ENCODE measurements at places on chromosomes 5 and 9.

GRCh38 chr9:35258660-35259474, 97.1 kb downstream of the UNC13B start:
- DNase-seq = peak; percentile 77

DNA sequence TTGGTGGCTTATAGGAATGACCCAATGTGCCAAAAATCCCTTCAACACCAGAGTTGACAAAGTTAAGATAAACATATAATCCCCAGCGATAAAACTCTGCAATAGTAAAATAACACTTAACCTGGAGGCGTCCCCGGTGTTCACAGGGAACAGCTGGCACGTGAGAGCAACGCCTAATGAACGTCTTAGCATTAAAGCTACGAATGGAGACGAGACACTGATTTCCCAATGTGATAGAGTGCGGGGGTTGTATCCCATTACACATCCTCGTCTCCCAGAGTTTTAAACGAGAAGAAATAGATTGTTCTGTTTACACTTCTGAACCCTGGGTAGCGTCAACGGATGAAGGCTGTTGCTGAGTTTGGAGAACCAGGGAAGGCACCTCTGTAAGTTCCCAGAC, 57.6 kb downstream of the PTCH1 start:
- DNase-seq = no peak

- DNase-seq = peak; percentile 78
Measured at GRCh38 chr5:124736082-124736804, 10.2 kb downstream of the ZNF608 start.

DNA sequence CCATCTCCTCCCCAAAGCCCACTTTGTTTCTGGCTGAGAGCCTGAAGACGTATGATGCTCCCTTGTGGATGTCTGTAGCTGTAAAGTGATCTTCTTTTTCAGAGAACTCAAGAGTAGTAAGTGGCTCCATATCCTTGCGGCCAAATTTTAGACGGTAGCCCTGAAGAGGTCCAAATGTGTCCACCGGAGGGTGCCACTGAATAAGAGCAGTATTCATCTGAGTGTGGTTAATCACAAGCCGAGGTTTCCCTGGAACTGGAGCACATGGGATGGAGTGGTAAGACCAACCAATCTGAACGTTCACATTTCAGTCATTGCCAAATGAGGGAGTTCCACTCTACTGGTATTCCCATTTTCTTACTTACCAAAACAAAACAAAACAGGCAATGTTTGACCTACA, 686.5 kb upstream of the DMAC1 start:
- peak; percentile 85 for DNase-seq

DNA sequence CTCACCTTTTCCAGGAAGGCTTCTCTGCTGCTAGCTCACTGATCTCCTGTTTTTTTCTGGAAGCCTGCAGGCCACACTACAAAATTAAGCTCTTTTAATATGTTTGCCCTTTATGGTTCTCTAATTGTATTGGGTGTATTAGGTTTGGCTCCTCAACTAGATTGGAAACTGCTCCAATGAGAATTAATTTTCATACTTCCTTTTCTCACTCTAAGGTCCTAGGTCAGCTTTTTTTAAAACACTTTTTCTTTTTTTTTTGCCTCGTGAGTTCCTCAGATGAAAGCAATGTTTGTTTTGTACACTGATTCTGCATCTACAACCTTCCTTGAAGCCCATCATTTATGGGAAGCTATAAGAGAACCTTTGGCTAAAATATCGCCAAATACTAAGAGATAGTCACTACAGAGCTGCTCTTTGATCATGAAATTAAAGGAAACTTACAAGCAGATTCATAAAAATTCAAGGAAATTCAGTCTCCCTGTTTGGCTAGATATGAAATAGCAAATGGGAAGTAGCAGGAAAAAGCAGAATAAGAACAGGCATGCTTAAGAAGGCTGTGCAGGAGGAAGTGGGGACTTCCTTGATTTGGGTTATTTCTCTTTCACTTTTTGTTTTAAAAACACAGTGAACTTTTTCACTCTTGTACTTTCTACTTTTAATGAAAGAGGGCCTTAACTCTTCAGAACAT, 55.2 kb upstream of the FYB1 start:
- DNase-seq = no peak

- DNase-seq = no peak
Measured at GRCh38 chr9:136662656-136663581, at the start of gene EGFL7. Gene EGFL7, plus strand, starts transcription at chr9:136662916. Its CDS starts 5,367 bp downstream, at chr9:136668283.

GRCh38 chr9:86601697-86602096, 247.5 kb upstream of the TUT7 start:
- no peak for DNase-seq

- peak; percentile 18 for DNase-seq
Measured at GRCh38 chr5:41057231-41057630, 13.9 kb downstream of the MROH2B start.

GRCh38 chr5:61402244-61402823, 70.3 kb downstream of the ZSWIM6 start:
- DNase-seq = no peak

DNA sequence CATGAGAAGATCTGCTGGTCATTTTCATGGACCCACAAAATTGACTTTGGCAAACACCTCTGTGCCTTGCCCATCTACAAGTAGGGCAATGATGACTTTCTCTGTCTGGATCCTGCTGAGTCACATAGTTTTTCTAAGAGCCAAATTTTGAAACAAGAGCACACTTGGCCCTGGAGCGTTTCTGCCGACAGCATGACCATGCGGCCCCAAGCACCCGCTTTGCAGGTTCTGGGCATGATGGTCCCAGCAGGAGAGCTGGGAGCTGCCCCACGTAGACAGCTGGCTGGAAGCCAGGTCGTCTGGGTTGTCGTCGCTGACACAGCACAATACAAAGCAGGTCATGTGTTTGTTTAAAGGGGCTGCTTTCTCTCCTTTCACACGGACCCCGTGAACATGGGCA, 159.8 kb downstream of the SYK start:
- DNase-seq = peak; percentile 73

DNA sequence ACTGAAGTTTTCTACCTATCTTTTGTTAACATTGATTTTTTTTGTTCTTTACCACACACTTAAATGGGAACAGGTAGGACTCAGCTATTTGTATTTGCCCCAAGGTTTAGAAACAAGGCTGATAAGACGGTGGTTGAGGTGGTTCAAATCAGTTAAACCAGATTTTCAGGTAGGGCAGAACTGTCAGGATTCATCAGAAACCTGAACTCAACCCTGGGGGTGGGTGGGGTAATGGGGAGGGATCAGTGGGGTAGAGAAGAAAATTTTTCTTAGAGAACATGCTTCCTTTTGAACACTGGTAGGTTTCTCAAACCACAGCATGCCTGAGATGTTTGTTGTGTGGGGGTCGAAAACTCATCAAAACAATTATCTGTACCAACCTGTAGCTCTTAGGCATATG, 113.0 kb downstream of the BASP1 start:
- DNase-seq = no peak

- DNase-seq = peak; percentile 66
Measured at GRCh38 chr5:120655828-120656435, 191.8 kb downstream of the PRR16 start.

- DNase-seq = no peak
Measured at GRCh38 chr9:86642721-86643120, 288.5 kb upstream of the TUT7 start.

DNA sequence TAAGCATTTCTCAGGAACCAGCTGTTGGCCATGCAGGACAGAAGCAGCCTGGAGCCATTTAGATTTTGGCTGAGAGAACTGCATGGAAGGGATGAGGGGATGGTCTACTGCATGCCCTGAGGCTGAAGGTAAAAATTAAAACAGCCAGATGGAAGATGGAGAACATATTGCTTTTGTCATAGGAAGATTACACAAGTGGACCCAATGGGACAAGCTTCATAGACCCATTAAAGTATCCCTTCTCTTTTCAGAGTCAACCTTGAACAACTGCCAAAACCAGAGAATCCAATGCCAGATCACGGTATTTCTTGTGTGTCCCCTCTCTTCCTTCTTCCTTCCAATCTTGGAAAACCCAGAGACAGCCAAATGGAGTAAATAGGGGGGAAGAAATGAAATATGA, 253.4 kb downstream of the NR2F1-AS1 start:
- peak; percentile 95 for DNase-seq

DNA sequence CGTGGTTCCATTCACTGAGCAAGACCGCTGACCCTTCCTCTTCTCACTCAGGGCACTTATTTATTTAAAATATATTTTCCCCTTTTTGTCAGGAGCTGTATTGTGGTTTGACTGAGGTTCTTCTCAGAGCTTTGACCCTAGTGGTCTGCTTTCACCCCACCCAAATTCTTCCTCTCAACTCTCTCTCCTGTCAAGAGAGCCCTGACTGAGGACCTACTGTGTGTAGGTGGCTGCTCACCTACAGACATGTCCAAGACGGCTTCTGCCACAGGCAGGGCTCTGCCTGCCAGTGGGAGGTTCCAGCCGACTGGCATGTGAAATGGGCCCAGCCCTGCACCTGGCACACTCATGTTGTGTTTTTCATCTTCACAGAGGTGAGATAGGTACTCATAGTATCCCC, 5.2 kb downstream of the DCANP1 start:
- no peak for DNase-seq

- no peak for DNase-seq
Measured at GRCh38 chr9:134872482-134873231, 8.0 kb upstream of the FCN2 start.

GRCh38 chr9:124330011-124330697, 72.4 kb downstream of the NEK6 start:
- peak; percentile 59 for DNase-seq

DNA sequence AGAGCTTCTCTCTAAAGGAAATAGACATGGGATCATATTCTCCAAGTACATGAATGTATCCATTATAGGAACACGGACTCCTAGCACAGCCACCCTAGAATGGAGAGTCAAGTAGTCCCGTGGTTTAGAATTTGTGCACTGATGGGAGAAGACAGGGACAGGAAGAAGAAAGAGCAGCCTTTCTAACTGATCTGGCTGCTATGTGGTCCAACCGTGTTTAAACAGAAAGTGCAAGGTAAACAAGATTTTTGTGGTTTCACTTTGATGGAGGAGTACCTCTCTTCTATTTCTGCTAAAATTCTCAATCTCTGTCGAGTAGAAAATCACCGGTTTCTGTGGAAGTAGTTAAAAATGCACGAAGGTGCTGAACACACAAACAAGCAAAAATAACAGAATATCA, 171.3 kb downstream of the ST8SIA4 start:
- no peak for DNase-seq

DNA sequence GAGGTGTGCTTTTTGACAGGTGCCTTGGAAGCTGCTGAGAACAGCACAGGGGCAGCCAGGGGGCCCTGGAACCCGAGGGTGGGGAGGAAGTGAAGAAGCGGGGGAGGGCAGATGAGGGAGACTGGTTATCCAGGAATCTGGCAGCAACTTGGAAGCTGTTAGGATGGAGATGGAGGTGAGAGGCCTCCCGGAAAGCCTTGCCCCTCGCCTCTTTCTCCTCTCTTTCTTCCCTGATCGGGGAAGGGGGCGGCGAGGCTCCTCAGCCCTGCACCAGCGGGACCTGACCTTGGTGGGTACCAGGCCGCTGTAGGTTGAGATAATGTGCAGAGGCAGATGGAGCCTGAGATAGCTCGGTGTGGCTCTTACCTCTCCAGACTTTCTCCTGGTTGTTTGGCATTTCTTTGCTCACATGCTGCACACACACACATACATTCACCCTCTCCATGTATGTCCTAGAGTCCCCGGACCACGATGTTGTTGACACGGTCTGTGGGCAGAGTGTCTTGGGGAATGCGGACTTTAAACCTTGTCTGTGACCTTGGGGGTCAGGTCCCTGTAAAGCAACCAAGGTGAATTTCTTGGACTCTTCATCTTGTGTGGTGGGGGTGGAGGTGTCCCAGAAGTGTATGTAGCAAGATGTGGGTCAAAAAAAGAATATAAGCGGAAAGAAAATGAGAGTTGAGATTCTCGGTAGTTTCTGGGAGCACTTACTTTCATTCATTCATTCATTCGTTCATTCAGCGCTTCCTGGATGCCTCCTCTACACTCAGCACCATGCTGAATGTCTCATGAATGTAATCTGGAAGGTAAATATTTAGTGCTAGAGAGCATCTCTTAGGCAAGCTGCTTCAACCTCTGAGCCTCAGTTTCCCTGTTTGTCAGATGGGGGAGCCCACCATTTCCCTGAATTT, 1.6 kb downstream of the WWC1 start:
- DNase-seq = peak; percentile 37

- no peak for DNase-seq
Measured at GRCh38 chr5:7629561-7629960, 221.4 kb downstream of the CFAP90 start.

All from NCI-H69 (cell line).